Uterus (tissue), 4 donors: ENCODE measurements at places on chromosomes 12 and 14.
A peak's percentile ranks its signal among the peaks of the same experiment; 100 is the strongest.

DNA sequence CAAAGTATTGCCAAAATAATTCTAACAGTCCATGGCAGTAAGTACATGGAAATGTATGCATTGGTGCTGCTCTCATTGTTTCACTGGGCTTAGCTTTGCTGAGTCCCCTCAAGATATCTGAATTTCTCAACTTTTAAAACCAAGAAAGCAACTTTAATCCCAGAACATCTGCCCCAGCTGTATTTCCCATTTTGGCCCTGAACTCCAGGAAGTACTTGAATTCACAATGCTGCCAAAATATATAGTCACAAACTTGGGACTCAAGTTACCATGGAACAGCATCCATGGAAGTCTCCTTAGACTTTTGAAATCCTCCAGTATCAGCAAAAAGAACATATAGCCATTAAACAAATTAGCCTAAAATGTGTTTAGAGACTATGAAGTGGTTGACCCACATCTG, 78.5 kb upstream of the FLRT2 start:
- H3K36me3 ChIP-seq, result no peaks in the 10 kb centered on the region
- no peaks in the 10 kb centered on the region for H3K27me3 ChIP-seq
- H3K27ac ChIP-seq, result no peak overlapping the region
- DNase-seq, result no peak

- no peaks in the 10 kb centered on the region for H3K36me3 ChIP-seq
- no peak overlapping the region for H3K4me3 ChIP-seq
- H3K27me3 ChIP-seq, result no peaks in the 10 kb centered on the region
Measured at GRCh38 chr12:103623716-103624115, 36.6 kb downstream of the STAB2 start.

DNA sequence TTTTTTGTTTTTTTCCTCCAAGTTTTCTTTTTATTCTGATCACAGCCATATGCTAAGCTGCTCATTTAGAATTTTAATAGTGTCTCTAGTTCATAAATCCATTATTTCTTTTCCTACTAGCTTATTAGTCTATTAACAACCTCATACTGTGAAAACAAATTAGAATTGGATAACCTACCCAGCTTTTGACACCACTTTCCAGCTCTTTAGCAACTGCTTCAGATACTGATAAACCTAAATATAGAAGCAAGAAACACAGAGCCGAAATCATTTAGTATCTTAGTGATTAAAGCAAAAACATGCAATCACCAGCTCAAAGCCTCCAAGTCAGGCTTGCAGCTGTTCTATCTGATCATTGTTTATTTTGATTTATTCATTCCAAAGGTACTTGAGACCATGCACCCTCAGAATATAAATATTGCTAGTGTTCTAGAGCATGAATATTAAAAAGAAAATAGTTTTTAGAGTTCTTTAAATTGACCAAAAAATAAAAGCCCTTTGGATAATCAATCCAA, 121.5 kb downstream of the STXBP6 start:
- H3K27me3 ChIP-seq, result no peaks in the 10 kb centered on the region
- no peak for DNase-seq
- no peaks in the 10 kb centered on the region for H3K4me1 ChIP-seq
- H3K36me3 ChIP-seq, result no peaks in the 10 kb centered on the region
- H3K27ac ChIP-seq, result no peak overlapping the region

- no peaks in the 10 kb centered on the region for H3K27me3 ChIP-seq
- DNase-seq, result no peak
- no peaks in the 10 kb centered on the region for H3K4me1 ChIP-seq
- no peak overlapping the region for H3K27ac ChIP-seq
- no peak overlapping the region for H3K4me3 ChIP-seq
- H3K36me3 ChIP-seq, result no peaks in the 10 kb centered on the region
Measured at GRCh38 chr12:65926119-65926908, 102.0 kb downstream of the HMGA2 start.

DNA sequence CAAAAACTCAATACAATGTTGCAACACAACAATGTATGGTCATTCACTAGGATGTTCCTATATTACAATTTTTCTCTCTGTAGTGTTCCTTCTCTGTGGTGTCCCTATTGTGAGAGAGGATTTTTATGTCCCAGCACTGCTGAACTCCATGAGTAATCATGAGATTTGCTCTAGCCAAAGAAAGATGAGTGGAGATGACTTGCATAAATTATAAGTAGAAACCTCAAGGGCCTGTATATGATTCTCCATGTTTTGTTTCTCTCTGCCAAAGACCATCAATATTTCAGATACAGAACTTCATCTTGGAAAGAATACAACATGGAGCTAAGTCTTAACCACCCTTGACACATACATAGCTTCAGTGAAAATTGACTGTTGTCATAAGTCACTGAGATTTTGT, 579.1 kb downstream of the TMTC2 start:
- H3K36me3 ChIP-seq, result no peaks in the 10 kb centered on the region
- H3K27ac ChIP-seq, result no peak overlapping the region
- DNase-seq, result no peak
- H3K27me3 ChIP-seq, result no peaks in the 10 kb centered on the region
- no peak overlapping the region for H3K4me3 ChIP-seq
- H3K4me1 ChIP-seq, result no peaks in the 10 kb centered on the region

DNA sequence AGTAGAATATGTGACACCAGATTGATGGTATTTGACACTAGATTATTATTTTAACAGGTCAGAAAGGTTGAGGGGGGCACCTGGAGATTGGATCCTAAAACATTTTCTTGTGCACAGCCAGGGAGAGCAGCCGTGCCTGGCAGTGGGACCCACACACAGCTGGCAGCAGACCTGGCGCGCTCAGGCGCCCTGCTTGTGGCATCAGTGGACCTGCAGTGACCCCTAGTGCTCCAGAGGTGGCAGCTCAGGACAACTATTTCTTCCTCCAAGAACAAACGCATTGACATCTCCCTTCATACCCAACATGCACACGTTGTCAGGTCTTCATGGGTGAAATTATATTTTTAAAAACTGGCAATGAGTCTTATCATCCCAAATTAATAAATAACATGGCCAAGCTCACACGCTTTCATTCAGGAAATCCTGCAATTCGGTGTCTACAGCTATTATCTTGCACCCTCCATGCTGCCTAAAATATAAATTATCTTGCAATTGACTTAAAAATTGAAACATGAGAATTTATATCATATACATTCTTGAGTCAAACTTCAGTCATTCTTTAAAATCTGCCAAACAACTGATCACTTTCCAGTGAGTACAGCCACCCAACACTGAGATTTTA, 7.7 kb upstream of the TMEM132D start:
- H3K36me3 ChIP-seq, result no peaks in the 10 kb centered on the region
- H3K27ac ChIP-seq, result no peak overlapping the region
- H3K4me1 ChIP-seq, result no peaks in the 10 kb centered on the region
- DNase-seq, result no peak
- H3K27me3 ChIP-seq, result no peaks in the 10 kb centered on the region

- no peaks in the 10 kb centered on the region for H3K27me3 ChIP-seq
- no peak for DNase-seq
- peak within 1 kb of the TSS; percentile 42 for H3K4me3 ChIP-seq
- H3K27ac ChIP-seq, result peak within 1 kb of the TSS; percentile 100
- H3K4me1 ChIP-seq, result peaks cover 27% of the 10 kb centered on the region
Measured at GRCh38 chr12:121793440-121793837, at the start of gene RHOF. TSS of gene RHOF (minus strand) at chr12:121793688. CDS start at chr12:121793633, 55 bp downstream.

- no peaks in the 10 kb centered on the region for H3K27me3 ChIP-seq
- no peak for DNase-seq
- peaks cover 4% of the 10 kb centered on the region for H3K4me1 ChIP-seq
- H3K4me3 ChIP-seq, result no peak overlapping the region
Measured at GRCh38 chr12:6947615-6948014, 3.5 kb upstream of the PTPN6 start.

DNA sequence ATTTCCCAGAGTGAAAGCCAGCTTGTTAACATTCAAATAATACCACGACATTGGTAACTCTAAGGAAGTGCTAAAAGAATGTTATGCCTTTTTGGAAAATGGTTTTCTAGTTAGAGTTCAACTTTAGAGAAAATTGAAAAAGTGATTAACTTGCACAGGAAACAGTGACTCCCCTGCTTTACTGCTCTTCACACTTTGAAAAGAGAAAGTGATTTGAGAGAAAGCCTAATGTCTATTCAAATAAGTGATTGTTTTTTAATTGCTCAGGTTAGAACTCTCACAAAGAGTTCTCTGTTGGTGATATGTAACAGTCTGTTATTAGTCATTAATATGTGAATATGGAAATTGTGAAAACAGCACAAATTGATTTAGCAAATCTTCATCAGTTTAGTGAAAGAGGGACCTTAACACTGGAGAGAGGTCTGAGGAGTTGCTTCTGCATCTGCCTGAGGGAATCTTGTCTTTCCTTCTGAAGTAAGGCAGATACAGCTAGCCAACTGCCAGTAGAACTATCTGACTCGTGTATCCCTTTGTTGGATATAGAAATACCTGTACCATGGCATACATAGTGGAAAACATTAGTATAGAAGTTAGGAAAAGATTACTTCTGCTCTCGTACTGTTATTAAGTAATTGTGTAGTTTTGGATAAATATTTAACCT, 25.5 kb downstream of the ATF7IP start:
- H3K4me1 ChIP-seq, result no peaks in the 10 kb centered on the region
- no peaks in the 10 kb centered on the region for H3K36me3 ChIP-seq
- no peak for DNase-seq
- no peak overlapping the region for H3K4me3 ChIP-seq
- H3K27ac ChIP-seq, result no peak overlapping the region

DNA sequence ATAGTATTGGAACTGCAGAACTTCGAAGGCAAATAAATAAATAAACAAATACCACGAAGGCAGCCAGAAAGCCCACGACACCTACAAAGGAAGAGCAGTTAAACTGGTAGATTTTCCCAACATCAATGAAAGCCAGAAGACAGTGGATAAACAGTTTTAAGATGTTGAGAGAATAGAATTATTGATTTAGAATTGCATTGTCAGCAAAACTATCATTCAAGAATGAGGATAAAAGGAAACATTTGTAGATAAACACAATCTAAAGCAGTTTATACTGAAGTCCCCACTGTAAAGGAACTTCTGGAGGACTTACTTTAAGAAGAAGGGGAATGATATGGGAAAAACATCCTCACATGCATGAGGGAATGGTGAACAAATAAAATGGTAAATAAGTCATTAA, 29.5 kb downstream of the CACNA2D4 start:
- H3K27ac ChIP-seq, result no peak overlapping the region
- DNase-seq, result no peak
- no peak overlapping the region for H3K4me3 ChIP-seq
- H3K36me3 ChIP-seq, result no peaks in the 10 kb centered on the region
- H3K4me1 ChIP-seq, result no peaks in the 10 kb centered on the region

- no peaks in the 10 kb centered on the region for H3K36me3 ChIP-seq
- H3K27ac ChIP-seq, result no peak overlapping the region
- H3K27me3 ChIP-seq, result no peaks in the 10 kb centered on the region
- H3K4me3 ChIP-seq, result peak overlapping the region; percentile 42
- DNase-seq, result no peak
Measured at GRCh38 chr14:74257941-74258763, 18.9 kb downstream of the VSX2 start.

DNA sequence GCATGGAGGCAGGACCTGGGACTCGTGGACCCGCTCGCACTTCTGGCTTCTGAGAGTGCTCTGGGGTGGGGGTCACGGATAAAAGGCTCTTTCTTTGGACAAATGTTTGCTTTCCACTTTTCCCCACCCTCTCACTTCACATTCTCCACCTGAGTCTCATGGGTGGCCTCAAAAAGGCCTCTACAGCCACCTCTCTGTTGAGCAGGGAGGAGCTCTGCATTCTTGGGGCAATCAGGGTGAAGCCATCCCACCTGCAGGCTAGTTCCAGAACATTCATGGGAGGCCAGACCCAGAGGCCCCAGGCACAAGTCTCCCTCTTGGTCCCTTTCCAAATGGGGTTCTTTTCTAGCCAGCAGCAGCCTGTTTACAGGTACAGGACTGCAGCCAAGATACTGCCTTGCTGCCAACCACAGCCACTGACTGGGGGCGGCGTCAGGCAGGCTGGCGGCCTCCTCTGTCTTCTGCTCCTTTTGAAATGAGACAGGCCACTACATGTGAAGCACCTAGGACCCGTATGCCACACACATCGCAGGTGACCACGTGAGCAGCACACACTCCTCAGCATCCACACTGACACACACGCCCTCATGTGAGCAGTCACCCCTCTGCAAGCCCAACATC, 18.2 kb upstream of the CEBPE start:
- H3K27me3 ChIP-seq, result no peaks in the 10 kb centered on the region
- H3K4me3 ChIP-seq, result no peak overlapping the region
- no peaks in the 10 kb centered on the region for H3K36me3 ChIP-seq
- no peak for DNase-seq
- H3K27ac ChIP-seq, result peak overlapping the region; percentile 58

DNA sequence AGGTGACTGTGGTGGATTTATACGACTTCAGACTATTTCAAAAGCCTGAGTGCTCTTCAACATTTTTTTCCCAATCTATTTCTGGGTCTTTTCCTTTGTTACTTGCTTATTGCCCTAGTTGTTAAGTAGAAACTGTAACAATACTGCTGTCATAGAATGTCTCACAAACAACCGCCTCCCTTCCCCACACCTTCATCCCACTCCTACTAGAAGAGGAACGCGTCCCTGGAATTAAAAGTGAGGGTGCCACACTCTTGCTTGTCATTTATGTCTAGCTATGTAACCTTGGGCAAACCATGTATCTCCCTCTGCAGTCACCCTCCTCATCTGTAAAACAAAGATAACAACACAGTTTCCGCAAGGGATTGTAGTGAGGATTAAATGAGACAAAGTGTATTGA, 8.6 kb downstream of the BRAP start:
- H3K27ac ChIP-seq, result no peak overlapping the region
- H3K4me3 ChIP-seq, result no peak overlapping the region
- no peaks in the 10 kb centered on the region for H3K36me3 ChIP-seq

- H3K27me3 ChIP-seq, result no peaks in the 10 kb centered on the region
- H3K4me3 ChIP-seq, result no peak overlapping the region
- no peak overlapping the region for H3K27ac ChIP-seq
- DNase-seq, result no peak
Measured at GRCh38 chr14:36627981-36628380, 33.7 kb upstream of the PAX9 start.

- DNase-seq, result no peak
- no peaks in the 10 kb centered on the region for H3K27me3 ChIP-seq
- H3K4me1 ChIP-seq, result no peaks in the 10 kb centered on the region
- H3K36me3 ChIP-seq, result no peaks in the 10 kb centered on the region
- H3K27ac ChIP-seq, result no peak within 1 kb of the TSS
- H3K4me3 ChIP-seq, result peak within 1 kb of the TSS; percentile 16
Measured at GRCh38 chr14:60485598-60486251, at the start of gene C14orf39. TSS of gene C14orf39 (minus strand) at chr14:60486063. CDS start at chr14:60485078, 985 bp downstream.
